ENCODE measurements at places on chromosomes 5 and 9. TPM values are rescaled to one million over a fixed set of nuclear protein-coding genes. Genes with fewer than 3 reads are reported as not detected.

GRCh38 chr5:16037121-16037845, 142.3 kb downstream of the MARCHF11 start:
- H3K27me3 ChIP-seq: no peaks in the 10 kb centered on the region
- no peak overlapping the region for H3K4me3 ChIP-seq
- H3K36me3 ChIP-seq: no peaks in the 10 kb centered on the region
- no peak for DNase-seq

- no peaks in the 10 kb centered on the region for H3K36me3 ChIP-seq
- H3K4me1 ChIP-seq: peaks cover 5% of the 10 kb centered on the region
- no peaks in the 10 kb centered on the region for H3K27me3 ChIP-seq
- no peak overlapping the region for H3K4me3 ChIP-seq
- DNase-seq: peak; percentile 23
These were observed 64.0 kb downstream of the POU5F2 start for GRCh38 chr5:93677359-93677891.

- H3K27me3 ChIP-seq: no peaks in the 10 kb centered on the region
- no peaks in the 10 kb centered on the region for H3K36me3 ChIP-seq
- H3K4me3 ChIP-seq: no peak overlapping the region
These were observed 276.4 kb downstream of the TMEM167A start for GRCh38 chr5:82800826-82801225.

DNA sequence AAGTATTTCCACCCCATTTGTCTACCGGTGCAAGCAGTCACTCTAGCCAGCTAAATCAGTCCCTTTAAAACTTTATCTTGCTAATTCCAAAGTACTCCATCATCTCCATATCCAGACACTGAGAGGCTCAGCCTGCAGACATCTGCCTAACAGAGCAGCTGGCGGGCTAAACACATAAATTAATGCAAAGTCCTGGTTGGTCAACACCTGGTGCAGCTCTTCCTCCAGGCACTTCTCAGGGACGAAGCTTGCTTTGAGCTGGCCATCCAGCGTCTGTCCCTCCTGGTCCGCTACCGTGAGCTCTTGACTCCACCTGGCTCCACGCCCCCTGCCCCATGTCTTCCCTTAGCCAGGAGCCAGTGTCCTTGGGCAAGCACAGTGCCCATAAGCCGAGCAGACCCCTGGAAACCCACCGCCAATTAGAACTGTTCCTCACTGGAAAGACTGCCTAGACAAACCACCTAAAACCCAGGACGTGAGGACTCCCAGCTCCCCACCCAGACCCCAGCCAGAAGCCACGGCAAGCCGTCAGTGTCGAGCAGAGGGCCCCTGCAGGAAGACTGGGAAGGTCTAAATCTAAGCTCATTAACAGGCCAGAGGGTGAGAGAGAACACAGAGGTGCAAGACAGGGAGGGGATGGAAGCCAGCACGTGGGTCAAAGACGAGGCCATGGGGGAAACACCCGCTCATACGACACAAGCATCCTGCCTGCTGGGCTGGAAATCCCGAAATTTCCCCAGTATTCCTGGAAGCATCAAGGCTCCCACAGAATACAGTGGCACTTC, 120.0 kb downstream of the COL23A1 start:
- no peak overlapping the region for H3K4me3 ChIP-seq
- no peaks in the 10 kb centered on the region for H3K4me1 ChIP-seq
- DNase-seq: no peak

DNA sequence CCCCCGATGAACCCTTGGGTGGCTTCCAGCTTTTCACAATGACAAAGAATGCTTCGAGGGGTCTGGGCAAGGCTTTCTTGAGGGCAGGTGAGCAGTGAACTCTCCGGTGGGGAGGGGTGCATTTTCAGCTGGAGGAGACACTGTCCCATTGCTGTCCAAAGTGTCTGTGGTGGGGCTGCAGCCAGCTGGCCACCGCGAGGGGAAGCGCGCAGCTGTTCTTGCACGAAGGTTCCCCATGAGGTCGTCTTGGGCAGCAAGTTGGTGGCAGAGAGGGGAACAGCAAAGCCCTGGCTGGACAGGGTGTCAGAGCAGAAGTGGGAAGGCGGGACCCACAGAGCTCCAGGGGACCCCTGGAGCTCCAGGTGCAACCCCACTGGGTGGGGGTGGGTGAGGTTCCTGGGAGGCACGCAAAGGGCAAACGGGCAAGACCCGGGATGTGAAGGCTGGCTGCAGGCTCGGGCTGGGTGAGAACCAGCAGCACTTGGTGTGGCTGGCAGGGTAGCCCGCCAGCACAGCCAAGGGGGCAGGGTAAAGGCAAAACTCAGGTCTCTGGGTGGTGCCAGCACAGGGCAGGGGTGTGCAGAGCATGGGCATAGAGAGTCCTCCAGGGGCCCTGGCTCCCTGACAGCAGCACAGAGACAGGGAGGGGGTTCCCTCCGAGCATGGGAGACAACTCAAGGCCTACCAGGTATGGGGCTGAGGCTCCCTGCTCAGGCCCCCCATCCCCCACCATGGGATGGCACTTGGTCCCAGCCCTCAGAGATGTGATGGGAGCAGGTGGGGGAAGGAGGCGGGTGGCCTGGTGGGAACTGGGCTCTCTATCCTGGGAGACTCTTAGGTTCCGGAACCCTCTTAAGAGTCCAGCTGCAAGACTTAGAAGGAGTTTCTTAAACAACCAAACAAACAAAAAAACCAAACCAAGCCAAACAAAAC, 26.6 kb downstream of the TSPAN17 start:
- H3K36me3 ChIP-seq: no peaks in the 10 kb centered on the region
- DNase-seq: no peak
- H3K4me1 ChIP-seq: peaks cover 29% of the 10 kb centered on the region
- H3K4me3 ChIP-seq: no peak overlapping the region
- H3K27me3 ChIP-seq: no peaks in the 10 kb centered on the region

DNA sequence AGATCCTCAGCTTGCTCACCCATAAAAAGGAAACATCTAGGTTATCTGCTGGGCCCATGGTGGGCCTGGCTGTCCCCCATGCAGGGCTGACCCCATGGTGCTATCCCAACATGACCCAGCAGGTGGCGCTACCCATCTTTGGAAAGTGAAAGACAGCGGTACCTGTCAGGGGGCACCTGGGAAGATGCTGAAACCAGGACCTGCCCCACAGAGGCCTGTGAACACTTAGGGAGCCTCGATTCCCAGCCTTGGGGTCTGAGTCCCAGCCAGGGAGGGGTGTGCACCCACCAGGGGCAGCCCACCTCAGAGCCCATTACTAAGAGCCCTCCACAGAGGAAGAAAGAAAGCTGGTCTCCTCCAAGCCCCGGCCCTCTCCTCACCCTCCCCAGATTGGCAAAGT, 46.6 kb upstream of the IPPK start:
- DNase-seq: peak; percentile 37
- no peaks in the 10 kb centered on the region for H3K36me3 ChIP-seq
- no peaks in the 10 kb centered on the region for H3K27me3 ChIP-seq
- no peak overlapping the region for H3K27ac ChIP-seq
- no peaks in the 10 kb centered on the region for H3K4me1 ChIP-seq
- no peak overlapping the region for H3K4me3 ChIP-seq

GRCh38 chr5:55650386-55650785, 61.7 kb downstream of the SLC38A9 start:
- H3K27me3 ChIP-seq: no peaks in the 10 kb centered on the region
- no peaks in the 10 kb centered on the region for H3K4me1 ChIP-seq

GRCh38 chr5:169745441-169746146, 108.5 kb downstream of the DOCK2 start:
- no peak for DNase-seq
- no peak overlapping the region for H3K4me3 ChIP-seq
- H3K27me3 ChIP-seq: no peaks in the 10 kb centered on the region
- H3K4me1 ChIP-seq: no peaks in the 10 kb centered on the region
- no peaks in the 10 kb centered on the region for H3K36me3 ChIP-seq
- H3K27ac ChIP-seq: no peak overlapping the region

DNA sequence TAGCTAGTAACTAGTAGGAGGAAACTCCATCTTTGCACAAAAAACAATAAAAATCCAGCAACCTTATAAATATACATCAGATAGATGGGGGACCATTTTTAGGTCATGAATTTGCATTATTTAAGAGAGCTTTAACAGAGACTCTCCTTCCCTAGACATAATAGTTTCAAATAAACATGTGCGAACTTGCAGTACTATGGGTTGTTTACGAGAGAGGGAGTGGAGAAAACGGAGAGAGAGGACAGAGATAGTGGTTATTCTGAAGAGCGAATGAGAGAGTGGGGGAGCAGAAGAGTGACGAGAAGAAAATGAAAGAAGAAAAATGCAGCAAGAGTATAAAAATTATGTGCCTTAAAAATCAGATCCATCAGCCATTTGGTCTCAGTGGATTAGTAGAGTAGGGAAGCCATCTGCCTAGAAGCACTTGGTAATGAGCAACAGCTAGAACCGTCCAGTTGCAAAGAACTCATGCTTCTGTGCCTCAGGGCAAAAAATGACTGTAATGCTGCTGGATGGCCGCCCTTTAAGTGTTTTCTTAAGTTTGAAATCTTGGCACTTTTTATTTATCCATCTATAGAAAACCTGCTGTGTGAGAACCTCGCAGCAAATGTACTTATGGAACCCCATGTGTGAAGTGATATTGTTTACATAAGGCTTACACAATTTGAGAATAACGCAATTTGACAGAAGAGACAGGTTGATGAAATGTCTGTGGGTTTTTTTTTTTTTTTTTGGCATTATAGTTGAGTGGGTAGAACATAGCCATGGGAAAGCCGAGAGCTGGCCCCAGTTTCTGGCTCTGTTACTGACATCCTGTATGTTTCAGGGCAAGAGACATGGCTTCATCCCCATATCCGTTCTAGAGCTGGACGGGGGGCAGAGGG, 95.6 kb upstream of the ZNF608 start:
- no peak for DNase-seq
- H3K4me3 ChIP-seq: no peak overlapping the region
- H3K36me3 ChIP-seq: no peaks in the 10 kb centered on the region
- no peaks in the 10 kb centered on the region for H3K4me1 ChIP-seq

DNA sequence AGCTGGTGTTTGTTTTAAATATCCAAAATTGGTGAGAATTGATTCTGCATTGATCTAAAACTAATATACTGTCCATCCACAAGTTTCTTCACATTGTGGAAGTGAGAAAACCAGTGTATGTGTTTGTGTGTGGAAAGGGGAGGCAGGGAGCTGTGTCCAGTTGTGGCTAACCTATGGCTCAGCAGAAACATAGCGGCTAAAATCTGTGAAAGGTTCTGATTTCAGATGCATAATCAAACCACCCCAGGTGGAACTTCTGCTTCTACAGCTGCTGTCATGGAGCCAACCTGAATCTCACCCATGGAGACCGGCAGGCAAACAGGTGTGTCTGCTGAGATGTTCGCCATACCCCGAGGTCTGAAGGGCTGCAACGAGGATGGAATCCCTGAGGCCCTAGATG, at the start of gene TAF11L14:
Gene TAF11L14, plus strand, starts transcription at position 301 of the 400 bp plus-strand sequence.
- H3K27ac ChIP-seq: no peak within 1 kb of the TSS
- no peaks in the 10 kb centered on the region for H3K36me3 ChIP-seq
- no peaks in the 10 kb centered on the region for H3K4me1 ChIP-seq
- H3K27me3 ChIP-seq: no peaks in the 10 kb centered on the region

The MED10 gene
- total RNA-seq: 37.5 TPM

The ACTL7B gene
- not detected for total RNA-seq

The PPP1R26 gene
- total RNA-seq: 2.6 TPM

Data from gastrocnemius medialis (tissue), 4 donors.